ENCODE measurements at places on chromosomes 6 and 20.

- DNase-seq = no peak
These were observed 1.0 kb upstream of the CUL9 start for GRCh38 chr6:43180985-43181384.

GRCh38 chr20:47298624-47299023 lies 57.9 kb downstream of the ZMYND8 start:
- no peak for DNase-seq

DNA sequence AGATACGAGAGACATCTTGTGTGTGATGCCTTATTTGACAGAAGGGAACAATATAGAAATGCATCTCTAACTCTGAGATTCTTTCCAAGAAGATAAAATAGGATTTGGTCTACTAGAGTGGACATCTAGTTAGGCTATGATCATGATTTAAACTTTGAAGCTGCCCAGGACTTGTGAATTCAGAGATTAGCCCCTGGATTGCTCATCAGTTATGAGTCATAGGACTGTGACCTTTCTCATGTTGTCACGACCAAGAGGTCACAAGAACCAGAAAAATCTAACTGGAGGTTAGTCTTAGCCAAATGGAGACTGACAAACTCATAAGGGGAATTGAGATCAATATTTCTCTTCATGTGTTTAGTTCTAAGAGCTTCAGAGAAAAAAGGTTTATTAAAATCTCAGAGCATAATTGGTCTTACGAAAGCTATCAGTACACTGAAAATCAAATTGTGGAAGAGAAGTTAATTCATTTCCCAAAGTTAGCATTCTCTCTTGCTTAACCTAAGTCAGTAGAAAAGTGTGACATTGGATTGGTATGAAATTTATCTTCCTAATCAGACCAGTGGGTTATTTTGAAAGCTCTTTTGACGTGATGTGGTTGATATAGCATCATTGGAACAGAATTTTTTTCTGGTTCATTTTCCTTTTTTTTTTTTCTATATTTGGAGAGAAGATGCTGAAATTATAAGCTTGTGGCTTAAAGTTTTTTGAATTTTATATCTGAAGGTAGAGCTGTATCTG lies 245.7 kb downstream of the RNF144B start:
- no peak for DNase-seq

- no peak for DNase-seq
These were observed 251.5 kb downstream of the TFAP2A start for GRCh38 chr6:10163203-10163962.

DNA sequence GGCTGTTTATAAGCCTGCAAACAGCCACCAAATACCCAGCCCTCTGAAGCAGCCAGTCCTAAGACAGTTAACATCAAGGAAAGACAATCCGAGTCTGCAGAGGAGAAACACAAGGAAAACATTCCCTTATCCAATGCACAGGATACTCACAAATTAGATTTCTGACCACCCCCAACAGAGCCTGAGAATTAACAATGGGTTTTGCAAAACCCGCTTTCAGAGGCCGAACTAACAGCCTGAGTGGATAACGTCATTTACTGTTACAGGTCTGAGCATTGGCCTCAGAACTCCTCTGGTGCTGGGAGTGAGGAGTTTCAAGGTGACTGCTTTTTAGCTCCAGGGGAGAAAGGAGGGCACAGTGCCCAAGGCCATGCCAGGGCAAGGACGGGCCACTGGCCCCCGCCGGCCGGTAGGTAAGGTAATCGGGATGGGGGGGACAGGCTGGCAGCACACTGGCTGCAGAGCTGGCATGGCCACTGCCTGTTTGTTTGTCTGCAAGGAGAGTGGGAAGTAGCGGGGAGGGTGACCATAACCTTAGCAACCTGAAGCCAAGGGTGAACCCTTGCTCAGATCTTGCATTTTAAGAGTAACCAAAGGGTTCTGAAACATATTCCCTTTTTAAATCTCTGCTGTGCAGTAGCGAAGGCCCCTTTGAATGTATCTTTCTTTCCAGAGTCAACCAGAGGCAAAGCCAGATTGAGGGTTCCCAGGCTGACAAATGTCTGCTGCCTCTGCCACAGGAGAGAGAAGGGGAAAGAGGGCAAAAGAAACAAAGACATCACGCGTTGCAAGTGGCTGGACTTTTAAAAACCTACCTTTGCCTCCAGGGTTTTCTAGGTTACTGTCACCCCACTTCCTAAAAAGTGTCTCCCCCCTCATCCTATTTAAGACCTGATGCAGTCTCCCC lies 3.9 kb downstream of the ZMYND8 start:
- no peak for DNase-seq

- DNase-seq = no peak
These were observed 58.7 kb downstream of the RALY start for GRCh38 chr20:34052414-34052813.

- no peak for DNase-seq
These were observed 501.8 kb downstream of the HACE1 start for GRCh38 chr6:104357928-104358327.
